ENCODE measurements at places on chromosomes 4 and X.

DNA sequence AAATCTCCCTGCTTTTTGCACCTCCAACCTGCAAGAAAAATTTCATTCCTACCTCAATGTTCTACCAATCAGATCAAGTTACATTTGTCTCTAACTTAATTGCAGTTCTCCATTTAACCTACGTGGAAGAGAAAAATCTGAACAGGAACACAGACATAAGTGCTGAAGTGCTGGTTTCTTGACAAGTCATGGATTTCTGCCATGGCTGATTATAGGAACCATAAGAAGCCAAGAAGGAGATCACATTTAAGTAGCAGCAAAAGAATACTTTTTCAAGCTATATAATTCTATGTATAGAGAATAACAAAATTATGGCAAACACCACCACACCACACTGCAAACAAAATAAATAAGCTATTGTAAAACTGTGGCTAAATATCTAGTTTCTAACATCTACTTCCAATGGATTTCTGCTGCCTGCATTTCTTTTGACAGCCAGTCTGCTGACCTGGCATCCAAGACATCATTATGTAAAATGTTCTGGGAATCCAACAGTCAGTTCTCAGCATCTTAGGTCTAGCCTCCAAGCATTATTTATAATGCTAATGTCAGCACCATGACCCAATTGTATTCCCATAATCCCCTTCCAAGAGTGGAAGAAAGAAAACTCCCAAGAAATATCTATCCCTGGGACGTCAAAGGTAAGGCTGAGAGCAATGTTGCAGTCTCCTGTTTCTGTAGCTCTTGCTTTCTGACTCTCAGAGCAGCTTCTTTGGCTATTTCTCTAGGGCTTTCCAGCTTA is 50.8 kb upstream of the GAB1 start:
- DNase-seq, result no peak

DNA sequence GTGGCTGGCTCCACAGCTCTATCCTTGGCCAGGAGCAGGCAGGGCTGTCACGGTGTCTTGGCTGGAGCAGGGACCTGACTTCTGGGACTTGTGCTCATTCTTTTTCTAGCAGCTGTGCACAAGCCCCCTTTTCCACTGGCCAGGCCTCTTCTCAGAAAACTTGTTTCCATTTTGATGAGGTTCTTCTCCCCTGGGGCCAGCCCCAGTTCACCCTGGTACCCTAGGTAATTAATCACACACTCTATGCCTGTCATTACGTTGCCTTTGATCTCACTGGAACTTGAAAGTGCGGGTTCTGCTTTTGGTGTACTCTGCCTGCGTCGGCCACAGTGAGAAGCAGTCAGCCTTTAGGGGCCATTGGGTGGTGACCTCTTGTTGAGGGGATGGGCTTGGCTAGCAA is 26.6 kb downstream of the DRD5 start:
- no peak for DNase-seq

- no peak for DNase-seq
Observed at GRCh38 chr4:99186029-99186428, 33.0 kb downstream of the ADH6 start.

DNA sequence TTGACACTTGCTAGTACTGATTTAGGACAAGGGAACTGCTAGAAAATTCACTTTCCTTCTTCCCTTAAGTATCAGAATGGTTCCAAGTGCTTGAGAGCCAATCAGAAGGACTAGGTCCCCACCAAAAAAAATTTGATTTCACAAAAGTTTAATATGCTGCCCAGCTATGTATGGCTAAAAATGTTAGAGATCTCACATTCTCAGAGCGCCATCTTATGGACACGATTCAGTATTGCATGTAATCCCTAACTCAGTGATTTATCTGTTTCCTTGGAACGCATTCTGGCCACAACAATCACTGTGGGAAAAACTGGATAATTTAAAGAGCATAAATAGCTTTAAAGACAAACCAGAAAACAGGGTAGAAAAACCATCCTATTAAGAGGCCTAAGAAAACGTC is 255.1 kb upstream of the GPC4 start:
- peak; percentile 33 for DNase-seq

- no peak for DNase-seq
Observed at GRCh38 chrX:11629593-11630211, 36.0 kb downstream of the ARHGAP6 start.

DNA sequence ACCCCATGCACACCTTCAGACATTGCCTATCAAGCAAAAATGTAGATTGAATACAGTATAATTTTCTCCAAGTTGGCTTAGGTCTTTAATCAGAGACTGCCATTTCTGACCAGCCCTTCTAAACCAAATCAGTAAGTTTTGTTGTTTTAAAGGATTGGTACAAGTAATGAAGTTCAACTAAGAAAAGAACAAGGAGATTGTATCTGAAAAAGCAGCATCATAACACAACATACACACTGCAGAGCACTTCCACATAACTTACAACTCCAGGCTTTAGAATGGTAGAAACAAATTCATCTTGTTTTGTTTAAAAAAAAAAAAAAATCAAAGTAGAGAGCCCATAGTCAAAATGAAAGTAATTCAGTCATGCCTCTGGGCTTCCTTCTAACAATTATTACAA is 16.1 kb upstream of the AMBN start:
- DNase-seq, result no peak

DNA sequence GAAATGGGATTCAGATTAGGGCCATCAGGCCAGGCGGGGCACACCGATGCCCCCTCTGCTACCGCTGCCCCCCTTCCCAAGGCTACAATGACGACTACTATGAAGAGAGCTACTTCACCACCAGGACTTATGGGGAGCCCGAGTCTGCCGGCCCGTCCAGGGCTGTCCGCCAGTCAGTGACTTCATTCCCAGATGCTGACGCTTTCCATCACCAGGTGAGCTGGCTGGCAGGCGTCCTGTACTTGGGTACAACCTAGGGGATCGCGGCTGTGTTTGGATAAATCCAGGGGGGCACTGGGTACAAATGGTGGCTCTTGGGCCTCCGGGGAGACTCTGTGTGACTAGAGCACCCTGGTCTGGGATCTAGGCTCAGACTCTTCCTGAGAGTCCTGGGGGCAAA is 1.1 kb downstream of the EMD start:
- DNase-seq, result no peak

GRCh38 chr4:168220893-168221292 is 97.7 kb downstream of the DDX60 start:
- DNase-seq, result no peak

Data from activated CD4-positive, alpha-beta T cell treated with anti-CD3 and anti-CD28 coated beads, Interleukin-2, Interleukin-6, amounts not matched to agents 100 ng/mL and 50 ng/mL, durations not matched to agents 16 hours and 8 hours (primary cell).